CD8-positive, alpha-beta memory T cell (primary cell): ENCODE measurements at places on chromosomes 16 and 17. TPM values are rescaled to one million over a fixed set of nuclear protein-coding genes. Genes with fewer than 3 reads are reported as not detected.

The C17orf107 gene
- 2.2 TPM for total RNA-seq

DNA sequence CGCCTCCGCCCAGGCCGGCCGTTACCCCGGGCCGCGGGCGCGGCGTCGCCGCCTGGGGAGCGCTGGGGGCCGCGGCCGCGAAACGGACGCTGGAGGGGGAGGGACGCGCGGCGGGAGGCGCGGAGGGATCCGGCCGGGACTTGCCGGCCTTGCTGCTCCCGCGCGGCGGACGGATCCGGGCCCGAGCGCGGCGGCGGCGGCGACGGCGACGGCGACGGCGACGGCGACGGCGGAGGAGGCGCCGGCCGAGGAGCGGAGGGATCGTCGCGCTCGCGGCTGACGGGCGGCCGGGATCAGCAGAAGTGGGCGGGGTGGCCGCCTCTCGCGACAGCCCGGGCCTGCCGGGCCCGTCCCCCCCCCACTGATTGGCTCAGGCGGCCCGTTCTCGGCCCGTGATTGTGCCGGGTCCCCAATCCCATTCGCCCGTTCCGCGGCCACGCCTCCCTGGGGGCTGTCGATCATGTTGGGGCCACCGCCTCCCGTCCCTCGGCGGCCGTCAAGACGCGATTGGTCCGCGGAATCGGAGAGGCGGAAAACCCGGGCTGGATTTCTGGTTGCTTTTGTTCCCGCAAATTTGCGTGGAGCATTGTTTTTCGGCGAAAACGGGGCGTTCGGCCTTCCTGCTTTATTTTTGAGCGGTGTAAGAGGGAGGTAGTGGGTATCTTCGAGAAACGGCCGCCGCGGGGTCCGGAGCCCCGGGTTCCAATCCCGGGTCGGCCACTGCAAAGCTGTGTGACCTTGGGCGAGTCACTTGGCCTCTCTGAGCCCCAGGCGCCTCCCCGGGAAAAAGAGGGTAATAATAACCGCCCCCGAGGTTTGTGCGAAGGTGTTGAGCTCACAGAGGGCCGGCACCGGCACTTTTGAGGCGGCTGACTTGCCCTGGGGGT, at the start of gene ZCCHC14:
TSS of gene ZCCHC14 (minus strand) at position 304 of the 887 bp plus-strand sequence. CDS start 786 bp downstream, outside the sequence.
- peak; percentile 99 for DNase-seq

DNA sequence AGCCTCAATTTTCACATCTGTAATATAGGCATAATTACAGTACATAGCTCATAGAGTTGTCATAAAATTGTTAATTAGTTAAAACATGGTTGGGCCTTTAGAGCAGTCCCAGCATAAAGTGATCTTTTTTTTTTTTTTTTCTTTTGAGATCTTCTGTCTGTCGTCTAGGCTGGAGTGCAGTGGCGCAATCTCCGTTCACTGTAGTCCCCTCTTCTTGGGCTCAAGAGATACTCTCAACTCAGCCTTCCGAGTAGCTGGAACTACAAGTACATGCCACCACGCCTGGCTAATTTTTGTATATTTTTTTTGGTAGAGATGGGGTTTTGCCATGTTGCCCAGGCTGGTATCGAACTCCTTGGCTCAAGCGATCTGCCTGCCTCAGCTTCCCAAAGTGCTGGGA, 31.0 kb downstream of the RND2 start:
- DNase-seq = no peak

- DNase-seq = no peak
Measured at GRCh38 chr16:85494315-85494714, 118.8 kb upstream of the GSE1 start.

- no peak for DNase-seq
Measured at GRCh38 chr16:86257546-86257945, 252.8 kb upstream of the FOXF1 start.

- DNase-seq = no peak
Measured at GRCh38 chr17:21400816-21401593, 24.8 kb downstream of the KCNJ12 start.

The AHSP gene
- not detected for total RNA-seq

The PDP2 gene
- total RNA-seq = 20.0 TPM
